ENCODE measurements at places on chromosomes 12 and 14. TPM values are rescaled to one million over a fixed set of nuclear protein-coding genes. Genes with fewer than 3 reads are reported as not detected.

LRRIQ1 gene
- not detected for total RNA-seq

DNA sequence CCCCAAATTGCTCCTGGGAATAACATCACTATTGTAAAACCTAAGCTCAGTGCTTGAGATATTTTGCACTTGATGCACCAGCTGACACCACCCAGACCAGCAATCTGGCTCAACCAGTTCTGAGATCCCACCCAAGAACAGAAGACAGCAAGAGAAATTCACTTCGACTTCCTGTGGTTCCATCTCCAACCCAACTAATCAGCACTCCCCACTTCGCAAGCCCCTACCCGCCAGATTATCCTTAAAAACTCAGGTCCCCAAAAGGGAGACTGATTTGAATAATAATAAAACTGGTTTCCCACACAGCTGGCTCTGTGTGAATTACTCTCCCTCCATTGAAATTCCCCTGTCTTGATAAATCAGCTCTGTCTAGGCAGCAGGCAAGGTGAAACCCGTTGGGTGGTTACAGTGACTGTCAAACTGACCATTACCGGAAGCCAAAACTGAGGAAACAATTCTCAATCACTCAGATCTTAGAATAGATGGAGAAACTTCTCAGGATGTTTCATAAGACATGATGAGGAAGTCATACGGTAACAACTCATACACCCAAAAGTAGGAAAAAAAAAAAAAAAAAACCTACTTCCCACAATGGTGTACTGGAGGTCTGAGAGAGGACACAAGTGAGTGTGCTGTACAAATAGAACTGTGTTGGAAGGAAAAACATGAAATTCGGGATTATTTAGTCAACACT is 92.4 kb downstream of the TMTC1 start:
- no peaks in the 10 kb centered on the region for H3K36me3 ChIP-seq
- DNase-seq, result no peak
- no peak overlapping the region for H3K4me3 ChIP-seq
- no peaks in the 10 kb centered on the region for H3K27me3 ChIP-seq
- no peak overlapping the region for H3K27ac ChIP-seq

ISM2 gene
- total RNA-seq, result not detected

GRCh38 chr14:53161758-53162435 is 8.8 kb upstream of the DDHD1 start:
- no peak overlapping the region for H3K4me3 ChIP-seq
- no peaks in the 10 kb centered on the region for H3K27me3 ChIP-seq
- H3K27ac ChIP-seq, result no peak overlapping the region
- DNase-seq, result no peak
- H3K4me1 ChIP-seq, result no peaks in the 10 kb centered on the region

GRCh38 chr12:105245291-105245690 is 9.3 kb upstream of the APPL2 start:
- H3K4me1 ChIP-seq, result no peaks in the 10 kb centered on the region
- no peak for DNase-seq
- H3K36me3 ChIP-seq, result no peaks in the 10 kb centered on the region
- no peak overlapping the region for H3K27ac ChIP-seq
- no peaks in the 10 kb centered on the region for H3K27me3 ChIP-seq
- H3K4me3 ChIP-seq, result no peak overlapping the region

DNA sequence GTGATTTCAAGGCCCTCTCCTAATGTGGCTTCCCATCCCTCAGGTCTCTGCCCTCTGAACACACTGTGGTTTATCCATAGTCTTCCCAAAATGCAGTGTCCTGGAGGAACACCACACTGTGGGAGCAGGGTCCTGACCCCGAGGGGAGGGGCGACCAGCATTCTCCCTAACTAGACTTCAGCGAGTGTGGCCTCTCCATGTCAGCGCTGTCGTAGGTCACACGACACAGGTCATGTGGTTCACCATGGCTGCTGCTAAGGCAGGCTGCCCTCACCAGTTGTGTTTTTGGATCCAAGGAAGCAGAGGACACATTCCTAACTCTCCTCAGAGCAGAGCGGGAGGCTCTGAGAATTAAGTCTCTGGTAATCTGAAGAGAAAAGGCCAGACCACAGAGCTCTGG is 50.5 kb downstream of the SSH1 start:
- H3K27ac ChIP-seq, result no peak overlapping the region
- no peak overlapping the region for H3K4me3 ChIP-seq
- H3K27me3 ChIP-seq, result no peaks in the 10 kb centered on the region
- no peaks in the 10 kb centered on the region for H3K4me1 ChIP-seq
- H3K36me3 ChIP-seq, result no peaks in the 10 kb centered on the region

UNC79 gene
- total RNA-seq, result 0.08 TPM

DCN gene
- 0.69 TPM for total RNA-seq

DNA sequence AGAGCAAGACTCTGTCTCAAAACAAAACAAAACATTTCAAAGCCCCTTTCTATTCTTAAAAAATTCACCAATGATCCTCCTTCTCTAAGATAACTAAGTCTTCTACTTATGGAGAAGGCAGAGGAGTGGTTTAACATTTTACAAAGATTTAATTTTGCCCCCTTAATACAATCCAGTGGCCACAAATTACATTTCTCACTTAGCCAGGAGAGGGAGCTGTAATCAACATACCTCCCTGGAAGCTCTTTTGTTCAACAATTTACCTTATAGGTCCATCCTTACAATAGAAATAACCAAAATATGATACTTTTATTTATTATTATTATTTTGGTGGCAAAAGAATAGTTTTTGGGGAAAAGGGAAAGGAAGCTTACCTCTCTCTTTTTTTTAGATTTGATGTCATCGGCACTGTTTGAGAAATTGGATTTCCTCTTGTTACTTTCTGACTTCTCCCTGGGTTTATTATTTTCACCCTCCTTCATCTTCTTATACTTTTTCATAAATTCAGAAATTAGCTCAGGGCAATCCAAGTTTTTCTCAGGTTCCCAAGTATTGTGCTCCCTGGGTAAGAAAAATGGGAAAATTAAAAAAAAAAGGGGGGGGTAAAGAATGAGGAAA is 28.1 kb downstream of the CBX5 start:
- no peaks in the 10 kb centered on the region for H3K27me3 ChIP-seq
- DNase-seq, result peak; percentile 47
- H3K4me3 ChIP-seq, result no peak overlapping the region
- no peaks in the 10 kb centered on the region for H3K4me1 ChIP-seq
- H3K27ac ChIP-seq, result no peak overlapping the region
- peaks cover 3% of the 10 kb centered on the region for H3K36me3 ChIP-seq
